ENCODE measurements at places on chromosomes 2 and 18.

DNA sequence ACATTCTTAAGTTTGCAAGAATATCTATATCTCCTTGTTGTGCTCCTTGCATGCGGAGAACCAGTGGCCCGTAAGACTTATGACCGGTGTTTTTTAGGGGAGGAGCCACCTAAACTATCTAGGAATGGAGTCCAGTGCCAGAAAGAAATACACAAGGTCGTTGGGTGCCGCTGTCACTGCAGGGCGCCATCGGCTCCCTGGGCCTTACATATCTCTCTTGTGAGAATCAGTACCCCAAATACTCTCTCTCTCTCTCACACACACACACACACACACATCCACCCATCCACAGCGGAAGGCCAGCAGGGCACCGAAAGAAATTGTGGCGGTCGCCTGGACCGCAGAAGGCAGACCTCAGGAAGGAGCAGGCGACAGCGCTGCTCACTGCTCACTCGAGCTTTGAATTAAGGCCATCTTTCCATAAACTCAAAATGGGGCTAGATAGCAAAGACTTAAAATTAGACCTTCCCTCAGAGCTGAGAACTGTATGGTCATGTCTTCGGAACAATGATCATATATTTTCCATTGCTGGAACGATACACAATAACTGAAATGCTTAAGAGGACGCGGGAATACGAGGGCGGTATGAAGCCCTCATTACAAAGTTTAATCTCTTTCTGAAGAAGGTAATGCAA, 10.4 kb downstream of the NR4A2 start:
- DNase-seq: no peak

- no peak for DNase-seq
These were observed 79.5 kb upstream of the ODC1 start for GRCh38 chr2:10527585-10527984.

DNA sequence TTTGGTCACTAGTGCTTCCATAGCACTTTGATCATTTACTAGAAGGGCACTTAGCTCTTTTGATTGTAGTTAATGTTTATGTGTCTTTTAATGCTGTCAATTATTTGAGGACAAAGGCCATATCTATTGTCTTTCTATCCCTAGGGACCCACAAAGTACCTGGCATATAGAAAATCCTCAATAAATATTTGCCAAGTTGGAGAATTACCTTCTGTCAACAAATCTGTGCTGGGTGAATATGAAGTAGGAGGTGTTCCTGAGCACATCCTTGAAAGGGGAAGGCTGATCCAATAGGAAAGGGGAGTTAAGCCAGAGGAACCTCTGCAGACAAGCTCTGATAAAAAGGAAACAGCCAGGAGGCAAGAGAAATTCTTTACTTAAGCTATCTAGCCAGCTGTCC, 8.2 kb downstream of the DPP4 start:
- no peak for DNase-seq

DNA sequence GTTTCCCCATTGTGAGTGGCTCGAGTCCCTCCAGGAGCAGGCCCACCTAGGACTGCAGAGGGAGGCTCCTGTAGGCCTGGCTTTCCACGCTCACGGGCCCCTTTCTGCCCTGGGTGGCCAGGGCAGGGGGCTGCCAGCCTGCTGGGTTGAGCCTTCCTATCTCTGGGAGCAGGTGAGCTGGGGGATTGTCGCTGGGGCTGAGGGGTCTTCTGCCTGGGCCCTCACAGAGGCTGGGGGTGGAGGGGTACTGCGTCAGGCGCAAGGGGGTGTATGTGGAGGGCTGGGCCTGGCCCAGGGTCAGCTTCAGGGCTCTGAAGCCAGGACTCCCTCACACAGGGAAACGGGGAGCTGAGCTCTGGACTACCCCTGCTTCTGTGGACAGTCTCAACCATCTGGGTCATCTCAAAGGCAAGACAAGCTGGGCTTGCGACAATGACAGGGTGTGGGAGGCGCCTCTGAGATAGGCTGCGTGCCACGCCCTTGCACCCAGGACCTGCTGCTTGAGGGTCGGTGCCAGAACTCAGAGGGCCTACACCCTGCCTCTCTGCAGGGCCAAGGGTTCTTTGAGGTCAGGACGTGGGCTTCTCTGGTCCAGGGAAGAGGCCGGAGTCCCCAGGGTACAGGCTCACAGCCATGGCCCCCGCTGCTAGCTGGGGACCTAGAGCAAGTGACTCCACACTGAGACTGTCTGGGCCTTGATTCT, 206.1 kb downstream of the TWIST2 start:
- no peak for DNase-seq

- DNase-seq: no peak
These were observed 20.0 kb downstream of the LANCL1 start for GRCh38 chr2:210456571-210456970.

- DNase-seq: no peak
These were observed 12.8 kb downstream of the MEIS1 start for GRCh38 chr2:66447677-66448076.

GRCh38 chr2:74080346-74080745, 67.4 kb downstream of the BOLA3 start:
- peak; percentile 53 for DNase-seq

All from GM10248 (cell line).